ENCODE measurements at places on chromosomes 4 and X.

DNA sequence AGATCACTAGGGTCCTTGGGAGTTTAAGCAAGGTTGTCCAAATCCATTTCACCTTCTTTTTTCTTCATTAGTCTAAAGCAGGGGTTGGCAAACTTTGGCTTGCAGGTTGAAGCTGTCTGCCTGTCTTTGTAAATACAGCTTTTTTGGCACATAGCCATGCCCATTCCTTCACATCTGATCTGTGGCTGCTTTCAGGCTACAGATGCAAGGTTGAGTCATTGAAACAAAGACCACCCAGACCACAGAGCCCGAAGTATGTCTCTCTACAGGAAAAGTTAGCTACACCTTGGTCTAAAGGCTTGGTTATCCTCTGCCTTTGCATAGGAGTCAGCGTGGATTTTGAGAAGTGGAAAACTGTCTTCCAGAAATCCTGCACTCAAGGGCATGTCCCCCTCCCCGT is 238.1 kb upstream of the STS start:
- DNase-seq: no peak

DNA sequence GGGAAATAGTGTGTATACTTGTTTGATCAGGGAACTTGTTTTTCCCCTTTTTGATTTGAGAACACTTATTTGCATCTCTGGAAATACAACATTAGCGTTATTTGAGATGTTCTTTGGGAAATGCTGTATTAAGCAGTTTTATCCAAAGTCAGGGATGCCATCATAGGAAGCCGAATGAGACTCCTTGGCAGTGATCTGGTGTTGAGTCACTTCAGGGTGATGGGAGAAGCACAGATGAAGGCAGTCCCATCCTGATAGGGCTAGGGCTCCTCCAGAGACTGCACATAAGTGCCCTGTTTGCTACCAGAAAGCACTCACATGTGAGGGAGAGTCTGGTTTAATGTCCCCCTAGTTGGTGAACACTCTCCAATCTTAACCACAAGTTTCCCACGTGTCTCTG is 62.3 kb downstream of the IL1RAPL1 start:
- DNase-seq: no peak

DNA sequence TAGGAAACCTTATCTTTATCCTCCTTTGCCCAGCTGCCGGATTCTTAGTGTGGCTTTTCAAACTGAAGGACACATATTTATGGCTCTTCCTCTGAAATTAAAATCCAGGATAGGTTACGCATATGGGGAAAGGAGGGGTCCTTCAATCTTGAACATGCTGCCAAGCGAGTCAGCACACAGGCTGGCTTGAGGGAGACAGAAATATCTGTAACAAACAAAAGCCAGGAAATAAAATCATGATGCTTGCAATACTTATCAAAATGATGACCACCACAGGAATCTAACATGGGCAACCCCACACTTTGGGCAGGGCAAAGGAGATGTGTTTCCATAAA is 196.4 kb upstream of the LDB2 start:
- DNase-seq: no peak

DNA sequence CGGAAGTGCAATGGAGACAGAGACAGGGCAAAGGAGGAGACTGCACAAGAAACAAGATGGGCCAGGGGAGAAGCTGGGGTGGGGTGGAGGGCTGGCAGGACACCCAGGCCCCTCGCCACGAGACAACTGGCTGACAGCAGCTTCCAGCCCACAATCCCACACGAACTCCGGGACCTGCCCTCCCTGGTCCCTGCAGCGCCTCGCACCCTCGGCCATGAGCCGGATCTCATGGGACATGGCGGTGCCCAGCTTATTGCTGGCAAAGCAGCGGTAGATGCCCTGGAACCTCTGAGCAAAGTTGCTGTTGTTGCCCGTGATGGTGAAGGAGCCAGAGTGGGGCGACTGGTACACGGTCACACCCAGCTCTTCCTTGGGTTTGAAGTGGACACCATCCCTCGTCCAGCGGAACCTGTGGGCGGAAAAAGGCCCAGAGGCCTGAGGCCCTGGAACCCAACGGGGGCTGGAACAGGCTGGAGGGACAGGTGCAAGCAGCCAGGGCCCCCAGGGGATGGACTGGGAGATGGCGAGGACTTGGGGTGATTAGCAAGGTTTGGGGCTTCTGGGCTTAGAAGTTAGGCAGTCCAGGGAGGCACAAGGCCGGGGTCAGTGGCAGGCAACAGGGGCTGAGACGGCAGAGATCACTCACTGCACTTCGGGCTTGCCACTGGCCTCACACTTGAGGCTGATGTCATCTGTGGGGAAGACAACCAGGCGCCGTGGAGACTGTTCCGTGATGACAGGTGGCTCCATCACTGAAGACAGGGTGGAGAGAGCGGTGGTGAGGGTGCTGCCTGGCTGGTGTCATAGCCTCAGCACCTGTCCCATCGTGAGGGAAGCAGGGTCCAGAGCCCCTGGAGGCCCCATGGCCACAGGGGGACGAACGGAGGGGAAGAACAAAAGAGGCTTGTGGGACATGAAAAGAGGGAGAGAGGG is 13.8 kb downstream of the L1CAM start:
- no peak for DNase-seq

DNA sequence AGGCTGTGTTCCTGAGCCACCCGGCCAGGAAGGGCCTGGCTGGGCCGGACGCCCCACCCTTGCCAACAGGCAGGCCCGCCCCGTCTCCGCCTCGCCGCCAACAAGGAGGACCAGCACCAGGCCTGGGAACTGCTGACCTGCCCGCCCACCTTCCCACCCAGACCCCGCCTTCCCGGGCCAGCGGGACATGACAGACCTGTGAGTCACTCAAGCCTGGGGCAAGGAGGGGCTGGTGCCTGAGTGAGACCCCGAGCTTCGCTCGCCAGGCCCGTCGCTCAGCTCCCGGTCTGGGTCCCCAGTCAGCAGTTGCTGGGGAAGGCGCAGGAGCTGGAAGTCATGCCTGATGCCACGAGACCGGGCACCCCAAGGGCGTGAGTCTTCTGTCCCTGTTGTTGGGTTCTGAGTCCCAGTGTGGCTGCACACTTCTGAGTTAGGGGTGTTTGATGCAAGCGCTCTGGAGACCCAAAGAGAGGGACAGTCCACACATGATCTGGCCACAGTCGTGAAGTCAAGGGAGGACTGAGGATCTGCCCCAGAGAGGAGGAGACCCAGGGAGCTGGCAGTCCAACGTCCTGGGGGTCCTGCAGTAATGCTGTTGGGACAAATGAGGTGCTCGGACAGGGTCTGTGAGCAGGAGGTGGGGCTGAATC is at the start of gene DNASE1L1:
TSS of gene DNASE1L1 (minus strand) at position 33 of the 650 bp plus-strand sequence. CDS start 3,686 bp downstream, outside the sequence.
- DNase-seq: peak; percentile 73

GRCh38 chr4:8141935-8142334 is 16.7 kb downstream of the ABLIM2 start:
- no peak for DNase-seq

DNA sequence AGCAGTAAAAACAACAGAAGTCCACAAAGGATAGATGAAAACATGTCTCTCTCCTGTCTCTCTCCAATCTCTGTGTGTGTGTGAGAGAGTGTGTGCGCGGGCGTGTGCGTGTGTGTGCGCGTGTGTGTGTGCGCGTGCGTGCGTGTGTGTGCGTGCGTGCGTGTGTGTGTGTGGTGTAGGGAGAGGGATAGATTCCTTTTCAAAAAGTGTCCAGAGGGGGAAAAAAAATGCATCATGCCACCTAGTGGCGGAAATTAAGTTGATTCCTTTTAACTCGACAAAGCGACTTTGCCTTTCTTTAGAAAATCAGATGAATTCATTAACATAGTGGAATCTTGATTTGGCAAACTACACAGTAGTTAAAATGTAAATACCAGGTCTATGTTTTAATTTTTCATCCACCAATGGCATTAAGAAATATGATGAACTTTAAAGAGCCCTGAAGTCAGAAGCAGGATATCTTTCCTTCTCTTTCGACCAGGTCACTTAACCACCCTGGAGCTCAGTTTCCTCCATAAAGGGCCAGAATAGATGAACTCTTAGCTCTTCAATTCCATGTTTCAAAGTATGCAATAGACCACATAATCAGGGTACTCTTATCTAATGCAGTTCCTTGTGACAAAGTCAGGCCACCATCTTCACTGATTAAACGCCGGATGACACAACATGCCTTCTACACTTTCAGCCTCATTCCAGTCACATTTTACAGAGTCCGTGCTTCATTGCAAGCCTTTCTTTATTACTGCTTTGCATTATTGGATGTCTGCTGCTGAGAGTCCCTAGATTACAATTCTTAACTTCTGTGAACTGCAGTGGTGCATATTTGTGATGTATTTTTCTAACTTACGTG is 162.8 kb downstream of the FBXO8 start:
- DNase-seq: peak; percentile 17

DNA sequence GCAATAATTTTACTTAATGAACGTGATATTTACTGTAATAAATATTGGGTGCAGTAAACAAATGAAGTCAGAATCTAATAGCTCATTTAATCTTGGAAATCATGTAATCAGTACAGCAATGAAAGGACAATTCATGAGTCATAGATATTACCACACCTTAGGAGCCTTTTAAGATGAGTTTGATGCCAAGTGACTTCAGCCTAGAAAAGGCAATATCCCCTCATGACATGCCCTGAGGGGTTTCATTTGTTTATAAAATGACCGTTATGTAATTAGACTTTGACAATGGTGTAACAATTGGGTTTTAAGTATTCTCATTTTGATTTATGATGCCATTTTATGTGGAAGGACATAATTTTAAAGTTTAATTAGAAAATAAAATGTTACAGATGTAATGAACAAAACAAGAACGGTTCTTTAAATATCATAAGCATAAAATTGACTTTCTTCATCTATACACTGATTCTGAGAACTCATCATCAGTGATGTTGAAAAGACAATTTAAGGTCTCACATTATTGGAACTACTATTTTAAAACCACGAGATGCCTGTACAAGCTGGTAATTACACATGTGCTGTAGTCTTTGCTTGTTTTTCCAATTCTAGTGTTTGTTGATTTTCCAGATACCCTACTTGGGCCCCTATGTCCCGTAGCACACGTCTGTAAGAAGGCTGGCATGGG is 5.0 kb downstream of the FGF2 start:
- no peak for DNase-seq

GRCh38 chrX:140766024-140766611 is 56.6 kb downstream of the LINC00632 start:
- no peak for DNase-seq

- DNase-seq: no peak
Measured at GRCh38 chrX:85419293-85419692, 39.8 kb upstream of the POF1B start.

DNA sequence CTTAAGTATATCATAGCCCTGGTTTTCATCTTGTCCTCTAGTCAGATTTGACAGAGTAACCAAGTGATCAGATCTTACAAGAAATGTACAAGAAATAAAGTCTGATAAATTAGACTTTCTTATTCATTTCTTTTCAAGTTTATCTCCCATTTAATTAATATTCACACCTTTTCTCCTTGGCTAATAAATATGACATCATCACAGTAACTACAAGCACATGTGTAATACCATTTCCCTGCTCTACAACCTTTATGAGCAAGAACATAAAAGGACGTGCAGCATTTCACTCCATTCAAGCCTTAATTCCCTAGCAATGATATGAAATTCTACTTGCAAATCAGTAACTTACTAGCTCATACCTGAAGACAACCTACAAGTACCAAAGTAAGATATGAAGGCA is 88.5 kb downstream of the BRWD3 start:
- no peak for DNase-seq

- DNase-seq: no peak
Measured at GRCh38 chr4:6478546-6479220, 6.3 kb upstream of the PPP2R2C start.

DNA sequence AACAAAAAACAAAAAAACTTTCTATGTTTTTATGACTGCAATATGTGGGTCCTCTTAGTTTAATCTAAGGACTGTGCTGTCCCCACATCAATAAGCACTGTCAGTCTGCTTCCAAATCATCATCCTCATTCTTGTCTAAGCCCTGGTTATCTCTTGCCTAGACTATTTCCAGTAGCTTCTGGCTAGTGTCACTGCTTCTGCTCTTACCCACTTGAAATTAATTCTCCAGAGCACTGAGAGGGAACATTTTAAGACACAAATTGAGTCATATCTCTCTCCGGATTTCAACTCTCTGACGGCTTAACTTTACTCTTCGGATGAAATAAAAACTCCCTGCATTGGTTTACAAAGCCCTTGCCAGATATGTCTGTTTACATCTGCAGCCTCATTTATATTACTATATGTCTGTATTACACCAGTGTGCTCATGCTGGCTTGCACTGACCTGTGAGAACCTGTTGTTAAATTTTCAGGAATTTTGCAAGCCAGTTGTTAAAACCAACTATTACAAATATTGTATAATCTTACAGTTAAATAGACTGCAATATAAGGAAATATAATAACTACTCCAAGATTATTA is 345.9 kb downstream of the ADGRL3 start:
- no peak for DNase-seq

GRCh38 chr4:187908079-187908561 is 87.5 kb upstream of the ZFP42 start:
- no peak for DNase-seq

GRCh38 chr4:91622925-91623602 is 680.7 kb upstream of the GRID2 start:
- no peak for DNase-seq

DNA sequence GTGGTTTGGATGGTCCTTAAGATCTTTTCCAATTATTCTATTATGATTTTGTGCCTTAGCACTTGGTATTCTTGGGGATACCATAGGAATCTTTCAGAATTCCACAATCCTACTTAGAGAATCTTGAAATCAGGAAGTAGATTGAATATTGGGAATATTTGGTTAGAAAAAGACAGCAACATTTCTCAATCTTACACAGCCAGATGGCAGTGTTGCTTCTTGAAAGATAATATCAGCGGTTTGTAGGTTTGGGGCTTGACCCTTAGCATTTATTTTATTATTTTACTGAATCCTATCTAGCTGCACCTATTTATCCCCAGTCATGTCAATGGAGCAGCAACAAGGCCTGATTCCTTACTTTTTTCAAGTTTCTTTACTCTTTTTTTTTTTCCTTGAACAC is 28.6 kb downstream of the MAGEB1 start:
- DNase-seq: no peak

DNA sequence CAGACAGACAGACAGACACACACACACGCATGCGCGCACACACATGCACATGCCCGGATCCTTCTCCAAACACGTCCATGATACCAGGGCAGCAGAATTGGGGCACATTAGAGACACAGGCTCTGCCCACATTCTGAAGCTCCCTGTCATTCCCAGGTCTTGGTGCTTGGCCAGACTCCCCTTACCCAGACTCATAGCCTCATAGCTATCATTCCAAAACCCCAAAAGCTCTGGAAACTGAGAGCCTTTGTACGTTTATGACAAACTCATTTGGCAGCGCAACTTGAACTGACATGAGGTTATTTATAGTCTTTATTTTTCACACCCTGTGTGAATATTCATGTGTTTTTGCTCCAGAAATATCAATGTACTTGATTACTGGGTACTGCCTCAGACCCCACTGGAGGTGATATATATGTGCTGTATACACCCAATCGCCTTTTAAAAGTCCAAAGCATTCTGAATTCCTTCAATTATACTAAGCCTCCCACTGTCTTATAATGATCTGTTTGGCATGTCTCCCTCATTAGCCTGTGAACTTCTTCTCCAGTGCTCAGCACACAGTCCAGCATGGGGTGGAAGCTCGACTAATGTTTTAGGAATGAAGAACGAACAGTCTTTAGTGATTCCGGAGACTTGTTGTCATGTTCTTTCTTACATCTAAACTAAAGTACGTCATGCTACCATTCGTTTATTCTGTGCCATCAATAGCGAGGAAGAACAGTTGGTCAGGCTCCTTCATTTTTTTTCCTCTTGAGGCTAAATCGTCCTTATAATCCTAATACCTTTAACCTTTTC is 45.0 kb downstream of the RTL9 start:
- no peak for DNase-seq

Data from thoracic aorta (tissue), 2 donors.